ENCODE measurements at places on chromosomes 4 and X.

DNA sequence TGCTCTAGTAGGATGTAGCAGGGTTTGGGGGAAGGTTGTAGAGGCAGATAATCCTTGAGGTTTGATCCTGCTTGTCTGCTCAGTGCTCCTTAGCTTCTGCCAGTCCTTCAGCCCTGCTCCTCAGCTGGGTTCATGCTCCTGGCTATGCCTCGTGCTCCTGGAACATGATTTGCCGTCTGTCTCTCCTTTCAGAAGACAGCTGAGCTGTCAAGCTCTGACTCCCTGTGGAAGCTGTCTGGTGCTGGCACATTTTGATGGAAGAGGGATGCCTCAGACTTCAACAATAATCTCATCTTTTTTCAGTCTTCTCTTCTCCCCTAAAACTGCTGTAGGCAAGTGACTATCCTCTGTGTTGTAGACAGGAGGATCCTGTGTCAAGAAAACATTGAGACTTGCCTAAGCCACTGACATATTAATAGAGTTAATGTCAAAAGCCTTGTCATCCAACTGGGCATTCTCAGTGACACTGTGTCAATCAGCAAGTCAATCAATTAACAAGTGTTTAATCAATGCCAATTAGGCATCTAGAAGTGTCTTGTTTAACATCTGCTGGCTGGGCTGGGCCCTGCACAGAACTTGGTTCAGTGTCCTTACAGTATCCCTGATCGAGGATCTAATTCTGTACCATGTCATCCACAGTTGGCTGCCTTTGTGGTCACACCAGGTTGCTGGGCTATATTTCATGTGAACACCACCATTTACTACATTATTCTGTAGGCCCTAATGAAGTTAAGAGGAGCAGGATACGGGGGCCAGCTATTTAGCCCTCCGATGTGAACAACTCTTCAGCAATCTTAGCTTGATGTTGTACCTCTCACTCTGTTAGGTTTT lies 96.7 kb downstream of the SYNPO2 start:
- DNase-seq: no peak

- DNase-seq: no peak
Observed at GRCh38 chrX:1485033-1485432, 32.3 kb upstream of the ASMTL start.

GRCh38 chr4:42398171-42398870 lies 1.0 kb downstream of the SHISA3 start:
- no peak for DNase-seq

GRCh38 chrX:153397256-153397960 lies 3.7 kb downstream of the PNMA6E start:
- DNase-seq: no peak

DNA sequence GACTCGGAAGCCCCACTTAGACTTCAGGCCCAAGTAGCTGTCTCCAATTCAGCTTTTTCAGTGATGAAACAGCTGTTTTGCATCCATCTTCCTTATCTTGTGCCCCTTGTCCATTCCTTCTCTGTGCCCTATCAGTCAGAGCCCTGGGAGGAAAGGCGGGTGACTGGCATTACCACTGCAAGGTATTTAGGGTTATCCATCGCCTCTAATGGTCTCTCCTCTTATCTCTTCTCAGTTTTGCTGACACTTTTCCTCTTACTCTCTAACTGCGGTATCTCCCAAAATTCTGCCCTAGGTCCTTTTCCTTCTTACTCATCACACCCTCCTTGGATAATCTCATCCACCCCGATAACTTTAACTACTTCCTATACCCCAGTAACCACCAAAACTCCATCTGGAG lies 13.7 kb downstream of the GAB3 start:
- peak; percentile 35 for DNase-seq

- DNase-seq: no peak
Observed at GRCh38 chr4:174265916-174266315, 17.6 kb downstream of the FBXO8 start.

GRCh38 chrX:19382555-19383145 lies 38.9 kb downstream of the PDHA1 start:
- DNase-seq: no peak

GRCh38 chrX:57265126-57265525 lies 21.4 kb upstream of the FAAH2 start:
- DNase-seq: no peak

GRCh38 chr4:13546142-13546940 lies 2.0 kb upstream of the NKX3-2 start:
- no peak for DNase-seq

DNA sequence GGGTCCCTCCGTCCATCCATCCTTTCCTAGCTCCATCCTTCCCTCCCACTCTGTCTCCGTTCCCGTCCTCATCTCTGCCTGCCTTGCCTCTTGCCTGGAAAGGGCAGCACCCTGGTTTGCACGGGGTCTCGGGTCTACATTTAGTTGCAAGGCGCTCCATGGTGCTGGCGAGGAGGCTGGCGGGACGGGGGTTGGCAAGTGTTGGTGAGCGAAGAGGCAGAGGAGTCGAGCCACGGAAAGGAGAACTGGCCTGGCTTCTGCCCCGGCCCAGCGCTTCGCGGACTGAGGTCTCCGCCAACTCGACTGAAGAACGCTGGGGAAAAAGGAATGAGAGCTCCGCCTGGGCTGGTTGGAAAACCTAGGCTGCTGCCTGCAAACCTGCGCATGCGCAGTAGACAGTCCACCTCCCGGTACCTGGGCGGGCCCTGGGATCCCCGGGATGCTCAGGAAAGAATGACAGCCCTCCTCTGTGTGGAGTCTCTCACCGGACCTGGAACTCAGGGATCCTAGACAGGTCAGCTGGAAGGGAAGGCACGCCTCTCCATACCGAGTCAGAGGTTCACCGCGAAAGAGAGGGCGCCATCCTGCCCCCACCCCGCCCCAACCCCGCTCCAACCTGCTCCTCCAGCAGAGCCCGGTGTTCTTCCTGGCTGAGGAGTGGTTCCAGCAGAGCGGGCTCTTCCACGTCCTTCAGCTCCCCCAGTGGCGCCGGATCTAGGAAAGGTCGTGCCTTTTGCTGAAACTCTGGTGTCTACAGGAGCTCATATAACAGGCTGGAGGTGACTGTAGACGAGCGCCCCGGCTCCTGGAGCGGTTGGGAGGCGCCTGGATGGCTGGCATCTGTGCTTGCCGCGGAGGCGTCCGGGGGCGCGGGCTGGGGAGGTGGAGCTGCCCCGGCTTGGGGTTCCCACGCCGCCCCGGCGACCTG lies 6.0 kb downstream of the FRG2 start:
- DNase-seq: no peak

- DNase-seq: no peak
Observed at GRCh38 chr4:84878546-84878945, 87.9 kb downstream of the WDFY3 start.

DNA sequence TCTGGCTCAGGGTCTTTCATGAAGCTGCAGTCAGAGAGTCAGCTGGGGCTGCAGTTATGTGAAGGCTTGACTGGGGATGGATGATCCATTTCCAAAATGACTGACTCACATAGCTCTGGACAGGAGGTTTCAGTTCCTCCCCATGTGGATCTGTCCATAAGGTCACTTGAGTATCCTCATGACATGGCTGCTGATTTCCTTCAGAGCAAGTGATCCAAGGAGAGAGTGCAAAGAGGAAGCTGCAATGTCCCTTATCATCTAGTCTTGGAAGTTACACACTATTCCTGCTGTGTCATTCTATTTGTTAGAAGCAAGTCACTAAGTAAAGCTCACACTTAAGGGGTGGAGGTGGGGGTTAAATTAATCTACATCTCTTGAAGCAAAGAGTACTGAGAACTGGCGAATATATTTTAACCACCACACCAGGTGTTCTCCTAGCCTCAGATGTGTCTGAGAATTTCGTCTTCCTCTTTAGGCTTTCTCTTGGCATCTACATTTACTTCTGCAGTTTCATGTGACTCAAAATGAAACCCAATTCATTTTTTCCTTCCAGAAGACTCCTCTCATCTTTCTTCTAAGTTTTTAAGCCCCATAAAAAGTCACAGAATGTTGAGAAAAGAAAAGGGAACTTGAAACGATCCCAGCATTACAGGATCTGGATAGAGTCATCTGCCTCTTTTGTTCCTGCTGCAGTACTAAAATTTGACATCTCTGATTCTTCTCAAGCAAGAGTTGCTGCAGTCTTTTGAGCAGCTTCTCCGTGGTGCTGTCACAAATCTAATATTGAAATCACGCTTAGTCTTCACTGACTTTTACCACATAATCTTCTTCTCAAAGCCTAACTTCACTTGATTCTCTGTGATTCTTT lies 3.8 kb upstream of the GRPR start:
- DNase-seq: no peak

DNA sequence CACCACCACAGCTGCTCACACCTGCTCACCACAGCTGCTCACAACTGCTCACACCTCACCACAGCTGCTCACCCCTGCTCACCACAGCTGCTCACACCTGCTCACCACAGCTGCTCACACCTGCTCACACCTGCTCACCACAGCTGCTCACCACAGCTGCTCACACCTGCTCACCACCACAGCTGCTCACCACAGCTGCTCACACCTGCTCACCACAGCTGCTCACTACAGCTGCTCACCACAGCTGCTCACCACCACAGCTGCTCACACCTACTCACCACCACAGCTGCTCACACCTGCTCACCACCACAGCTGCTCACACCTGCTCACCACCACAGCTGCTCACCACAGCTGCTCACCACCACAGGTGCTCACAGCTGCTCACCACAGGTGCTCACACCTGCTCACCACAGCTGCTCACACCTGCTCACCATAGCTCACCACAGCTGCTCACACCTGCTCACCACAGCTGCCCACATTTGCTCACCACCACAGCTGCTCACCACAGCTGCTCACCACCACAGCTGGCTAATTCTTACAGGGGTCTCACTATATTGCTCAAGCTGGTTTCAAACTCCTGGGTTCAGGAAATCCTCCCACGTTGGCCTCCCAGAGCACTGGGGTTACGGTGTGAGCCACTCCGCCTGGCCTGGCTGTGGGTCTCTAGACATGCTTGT lies 30.4 kb upstream of the CPLX1 start:
- no peak for DNase-seq

DNA sequence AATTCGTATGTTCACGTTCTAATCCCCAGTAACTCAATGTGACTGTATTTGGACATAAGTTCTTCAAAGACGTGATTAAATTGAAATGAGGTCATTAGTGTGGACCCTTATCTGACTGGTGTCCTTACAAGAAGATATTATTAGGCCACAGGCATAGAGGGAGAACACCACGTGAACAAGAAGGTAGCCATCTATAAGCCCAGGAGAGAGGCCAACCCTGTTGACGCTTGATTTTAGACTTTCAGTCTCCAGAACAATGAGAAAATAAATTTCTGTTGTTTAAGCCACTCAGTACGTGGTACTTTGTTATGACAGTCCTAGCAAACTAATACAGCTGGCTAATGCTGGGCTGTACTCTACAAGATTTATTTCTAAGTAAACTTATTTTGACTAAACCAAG lies 1.5 kb upstream of the EIF1AX start:
- DNase-seq: no peak

DNA sequence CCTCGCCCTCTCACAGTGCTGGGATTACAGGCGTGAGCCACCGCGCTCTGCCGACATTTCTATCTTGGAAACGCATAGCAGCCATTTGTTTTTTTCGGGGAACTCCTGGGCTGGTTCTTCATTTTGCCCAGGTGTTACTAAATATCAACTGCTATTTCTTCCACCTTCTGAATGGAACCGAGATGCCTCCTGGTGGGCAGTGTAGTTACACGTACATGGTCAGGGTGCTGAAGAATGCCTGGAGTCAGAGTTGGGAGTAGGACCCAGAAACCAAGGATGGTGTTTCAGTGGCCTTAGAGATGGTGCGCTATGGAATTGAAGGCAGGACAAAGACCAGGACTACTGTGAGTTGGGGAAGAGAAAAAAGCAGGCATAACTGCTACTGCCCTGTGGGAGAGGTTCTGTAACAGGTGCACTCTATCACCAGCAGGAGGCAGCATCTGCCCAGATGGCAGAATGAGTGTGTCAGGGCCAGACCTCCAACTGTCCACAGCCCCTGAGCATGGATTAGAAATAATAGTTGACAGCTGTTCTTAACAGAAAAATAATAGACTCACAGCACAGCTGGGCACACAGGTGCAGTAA lies 81.7 kb downstream of the ZC4H2 start:
- peak; percentile 1 for DNase-seq

GRCh38 chrX:51641421-51642021 lies 22.8 kb upstream of the CENPVL3 start:
- DNase-seq: peak; percentile 1

DNA sequence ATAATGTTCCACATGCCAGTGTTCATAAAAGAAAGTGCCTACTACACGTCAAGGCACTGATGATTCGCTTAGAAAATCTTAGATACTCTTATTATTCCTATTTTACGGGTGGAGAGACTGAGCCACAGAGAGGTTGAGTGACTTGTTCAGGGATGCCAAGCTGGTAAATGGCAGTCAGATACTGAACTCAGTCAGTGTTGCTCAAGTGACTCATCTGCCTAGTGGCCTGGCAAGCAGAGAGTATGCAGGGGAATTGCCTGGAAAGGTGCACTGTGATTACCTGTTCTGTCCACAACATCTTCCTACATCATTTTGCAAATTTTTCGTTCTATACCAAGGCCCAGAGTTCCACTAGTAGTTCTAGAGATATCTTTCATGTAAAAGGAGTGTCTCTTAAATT lies 68.4 kb downstream of the RAPGEF2 start:
- DNase-seq: peak; percentile 41

DNA sequence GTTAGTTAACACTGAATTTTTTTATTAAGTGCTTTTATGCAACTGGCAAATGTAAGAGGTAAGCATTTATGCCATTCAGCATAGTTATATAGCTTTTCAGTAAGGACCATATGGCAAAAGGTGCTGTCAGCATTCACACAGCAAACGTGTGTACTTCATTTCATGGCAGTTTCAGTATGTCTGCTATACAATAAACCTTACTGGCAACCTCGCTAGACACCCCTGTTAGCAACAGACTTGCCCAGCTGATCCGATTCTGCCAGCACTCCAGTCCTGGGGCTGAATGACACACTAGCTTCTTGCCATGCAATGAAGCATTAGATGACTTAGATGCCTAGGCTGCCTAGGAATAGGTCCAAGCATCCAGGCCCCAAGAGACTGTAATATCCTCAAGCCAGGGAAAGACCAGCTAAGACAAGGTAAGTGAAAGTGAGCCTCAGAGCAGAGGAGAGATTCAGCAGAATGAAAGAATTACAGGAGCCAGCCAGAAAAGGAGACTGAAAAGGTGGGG lies 47.3 kb upstream of the DOCK11 start:
- DNase-seq: no peak

GRCh38 chrX:68163441-68163840 lies 269.9 kb downstream of the OPHN1 start:
- no peak for DNase-seq

GRCh38 chrX:137945470-137945869 lies 379.5 kb downstream of the ZIC3 start:
- no peak for DNase-seq

DNA sequence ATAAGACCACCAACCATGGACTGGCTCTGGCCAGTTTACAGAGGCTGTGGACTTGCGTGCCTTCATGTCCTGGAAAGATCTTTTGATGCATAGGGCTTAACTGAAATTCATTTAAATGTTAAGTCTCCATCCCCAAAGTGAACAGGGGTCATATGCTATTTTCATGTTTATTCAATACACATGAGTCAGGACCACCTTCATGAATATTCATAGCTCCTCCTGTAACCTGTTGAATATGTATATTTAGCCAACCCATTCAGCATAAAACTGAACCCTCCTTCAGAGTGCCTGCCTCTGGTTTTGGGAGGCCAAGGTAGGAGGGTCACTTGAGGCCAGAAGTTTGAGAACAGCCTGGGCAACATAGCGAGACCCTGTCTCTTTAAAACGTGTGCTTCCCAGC lies 7.1 kb downstream of the CTPS2 start:
- DNase-seq: no peak

- no peak for DNase-seq
Observed at GRCh38 chr4:81712714-81713113, 241.0 kb upstream of the RASGEF1B start.
